Activated naive CD4-positive, alpha-beta T cell treated with anti-CD3 and anti-CD28 coated beads, Interleukin-2, amount 10 ng/mL, durations not matched to agents 5 hours and 36 hours (primary cell): ENCODE measurements at places on chromosomes 6 and 20. TPM values are rescaled to one million over a fixed set of nuclear protein-coding genes. Genes with fewer than 3 reads are reported as not detected.

Gene PRRT1
- 0.29 TPM for total RNA-seq

Gene VWA7
- total RNA-seq = 3.8 TPM

Gene EFCAB8
- 0.39 TPM for total RNA-seq

Gene SIRPB2
- total RNA-seq = not detected

Gene CCDC170
- total RNA-seq = not detected

Gene THBS2
- 0.05 TPM for total RNA-seq
